ENCODE measurements at places on chromosomes 2 and 18.
A peak's percentile ranks its signal among the peaks of the same experiment; 100 is the strongest.

GRCh38 chr2:24304631-24305030 lies 55.7 kb downstream of the ITSN2 start:
- no peak for DNase-seq

GRCh38 chr2:1600191-1601066 lies 143.9 kb downstream of the PXDN start:
- no peak for DNase-seq

- peak; percentile 8 for DNase-seq
Measured at GRCh38 chr18:42030586-42031182, 75.7 kb downstream of the PIK3C3 start.

GRCh38 chr2:794554-795241 lies 117.5 kb upstream of the TMEM18 start:
- no peak for DNase-seq

DNA sequence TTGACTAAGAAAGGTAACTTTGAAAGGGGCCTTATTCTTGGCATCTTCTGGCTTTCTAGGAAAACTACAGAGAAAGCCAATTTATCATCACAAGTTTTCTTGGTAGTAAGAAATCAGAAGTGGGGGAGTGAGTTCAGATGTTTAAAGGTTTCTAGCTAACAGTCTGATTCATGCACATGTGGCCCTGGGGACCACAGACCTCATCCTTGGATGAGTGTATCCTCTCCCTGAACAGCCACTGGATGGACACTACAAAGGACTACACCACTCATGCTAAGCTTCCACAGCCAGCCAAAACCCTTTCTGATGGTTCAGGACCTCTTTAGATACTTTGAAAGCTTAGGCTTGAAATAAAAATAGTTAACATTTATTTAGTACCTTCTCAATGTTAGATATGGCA lies 218.3 kb upstream of the STK17B start:
- no peak for DNase-seq

DNA sequence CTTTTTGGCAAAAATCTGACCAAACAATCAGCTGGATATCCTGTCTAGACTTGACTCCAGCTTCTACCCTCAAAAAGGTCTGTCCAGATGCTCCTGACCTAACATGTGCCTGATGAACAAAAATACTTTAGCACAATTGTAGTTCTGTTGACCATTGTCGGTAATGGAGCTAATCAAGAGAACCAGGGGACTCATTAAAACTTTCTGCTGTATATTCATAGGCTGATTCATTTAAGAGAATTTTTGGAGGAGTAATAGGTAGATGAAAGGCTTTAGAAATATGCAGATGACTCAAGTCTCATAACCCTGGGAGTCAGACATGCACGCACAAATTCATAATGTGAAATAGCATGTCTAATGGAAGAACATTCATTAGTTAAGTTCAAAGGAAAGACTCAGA lies 514.2 kb downstream of the TXNL1 start:
- no peak for DNase-seq

DNA sequence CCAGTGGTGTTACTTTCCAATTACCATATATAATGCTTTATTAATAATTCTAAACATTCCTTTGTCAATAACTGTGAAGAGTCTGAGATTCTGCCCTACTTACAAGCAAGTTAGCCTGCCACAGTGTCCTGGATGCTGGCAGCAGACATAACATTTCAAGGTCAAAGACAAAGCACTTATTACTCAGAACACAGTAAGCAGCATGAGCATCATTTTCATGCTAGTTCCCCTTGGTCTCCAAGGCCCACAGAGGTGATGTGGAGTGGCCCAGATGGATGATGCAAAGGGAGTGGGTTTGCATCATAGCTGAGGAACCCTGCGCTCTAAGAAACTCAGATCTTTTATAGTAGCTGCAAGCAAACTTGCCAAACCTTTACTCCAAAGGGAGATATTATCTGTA lies 349.7 kb downstream of the ZEB2 start:
- no peak for DNase-seq

DNA sequence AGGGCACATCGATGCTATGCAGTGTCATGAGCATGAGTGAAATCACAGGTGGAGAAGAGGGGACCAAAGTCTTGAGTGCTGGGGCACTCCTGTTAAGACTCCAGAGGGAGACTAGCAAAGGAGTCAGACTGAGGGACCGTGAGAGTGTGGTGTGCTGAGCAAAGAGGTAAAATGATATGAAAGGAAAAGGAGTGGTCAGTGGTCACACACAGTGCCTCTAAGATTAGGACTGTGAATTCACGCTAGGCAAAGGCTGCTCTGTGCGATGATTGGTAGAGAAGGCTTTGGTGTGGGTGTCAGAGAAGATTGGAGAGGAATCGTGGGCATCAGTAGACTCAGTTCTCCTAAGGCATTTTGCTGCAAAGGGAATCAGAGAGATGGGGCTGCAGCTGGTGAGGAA lies 12.8 kb downstream of the SOCS6 start:
- no peak for DNase-seq

- DNase-seq, result no peak
Measured at GRCh38 chr2:240993446-240994170, 4.8 kb upstream of the SNED1 start.

All from SHP77 treated with DMSO at 0.1 percent for 48 hours (cell line).